Heart left ventricle (tissue), 16 donors: ENCODE measurements at places on chromosomes 5 and 9. TPM values are rescaled to one million over a fixed set of nuclear protein-coding genes. Genes with fewer than 3 reads are reported as not detected.

The SPATA31A3 gene
- total RNA-seq: not detected

- DNase-seq: peak; percentile 26
These were observed 132.5 kb upstream of the CHD1 start for GRCh38 chr5:99061299-99061698.

The NMUR2 gene
- not detected for total RNA-seq

DNA sequence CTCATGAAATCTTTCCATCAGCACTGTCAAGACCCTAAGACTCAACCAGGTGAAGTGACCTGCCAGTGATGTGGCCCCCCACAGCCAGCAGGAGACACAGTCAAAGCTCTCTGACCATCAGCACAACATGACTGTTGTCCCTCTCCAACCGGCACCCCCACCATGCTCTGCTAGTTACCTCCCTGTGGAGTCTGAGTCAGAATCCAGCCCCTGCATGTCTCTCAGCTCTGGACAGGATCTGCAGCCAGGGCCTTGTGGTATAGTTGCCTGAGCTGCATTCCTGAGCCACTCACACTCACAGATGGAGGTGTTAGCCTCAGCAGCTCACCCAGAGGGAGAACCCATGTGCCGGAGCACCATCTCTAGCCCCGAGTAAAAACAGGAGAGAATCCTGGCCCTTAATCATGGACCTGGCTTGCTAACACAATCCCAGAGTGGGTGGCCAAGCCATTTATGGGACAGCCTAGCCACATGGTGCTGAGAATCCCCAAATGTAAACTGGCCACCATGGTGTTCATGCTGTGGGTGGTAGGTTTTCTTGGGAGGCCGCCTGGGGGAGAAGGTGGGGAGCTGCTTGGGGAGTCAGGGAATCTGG, 237.8 kb downstream of the PAPPA start:
- no peak for DNase-seq

The EIF4E1B gene
- total RNA-seq: not detected

The TAF1L gene
- 0.07 TPM for total RNA-seq

- no peak for DNase-seq
These were observed 10.5 kb downstream of the DOCK2 start for GRCh38 chr5:169647566-169647965.

GRCh38 chr9:18745710-18746109, 271.8 kb downstream of the ADAMTSL1 start:
- no peak for DNase-seq

DNA sequence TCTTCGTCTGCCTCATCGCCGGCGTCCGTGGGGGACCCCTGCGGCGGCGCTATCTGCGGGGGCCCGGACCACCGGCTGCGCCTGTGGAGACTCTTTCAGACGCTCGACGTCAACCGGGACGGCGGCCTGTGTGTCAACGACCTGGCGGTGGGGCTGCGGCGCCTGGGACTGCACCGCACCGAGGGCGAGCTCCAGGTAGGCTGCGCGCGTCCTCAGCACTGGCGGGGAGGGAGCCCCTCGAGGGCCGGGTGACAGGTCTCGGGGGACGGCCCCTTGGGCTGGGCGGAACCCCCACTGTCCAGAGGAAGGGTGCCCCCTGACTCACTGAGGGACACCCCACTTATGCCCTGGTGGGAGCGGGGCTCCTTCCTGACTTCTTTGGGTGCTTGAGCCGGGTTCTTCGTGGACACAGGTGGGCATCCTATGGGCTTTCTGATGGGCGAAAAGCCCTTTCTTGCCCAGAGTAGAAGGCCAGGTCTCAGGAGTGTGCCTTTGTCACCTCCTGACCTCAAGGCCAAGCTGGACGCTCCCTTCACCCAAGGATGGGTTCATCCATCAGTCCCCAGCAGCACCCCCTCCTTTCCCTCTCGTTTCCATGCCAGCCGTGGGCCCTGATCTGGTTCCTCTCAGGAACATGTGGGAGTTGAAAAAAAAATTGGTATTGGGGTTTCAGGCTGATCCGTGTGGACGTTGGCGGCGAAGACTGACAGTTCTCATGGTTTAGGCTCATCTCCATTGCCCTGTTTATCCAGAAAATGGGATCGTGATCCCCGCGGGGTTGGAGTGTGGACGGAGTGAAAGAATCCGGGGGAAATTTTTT, 564 bp downstream of the SLC25A25 start:
- DNase-seq: peak; percentile 43

DNA sequence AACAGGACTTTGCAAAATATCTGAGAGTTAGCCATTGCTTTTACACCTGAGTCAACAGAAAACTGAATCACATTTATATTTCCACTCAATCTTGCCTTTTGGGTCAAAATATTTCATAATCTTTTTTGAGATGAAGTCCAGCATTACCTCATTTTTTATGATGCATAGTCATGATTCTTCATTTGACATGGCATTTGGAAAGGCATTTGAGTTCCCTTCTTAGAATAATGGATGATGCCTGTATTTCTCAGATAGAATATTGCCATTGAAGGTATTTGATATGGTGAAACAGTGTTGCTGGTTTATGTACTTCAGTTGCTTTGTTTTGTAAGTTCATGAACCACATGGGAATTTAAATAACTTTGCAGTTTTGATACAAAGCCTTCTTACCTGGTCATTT, 180.4 kb downstream of the PRR16 start:
- DNase-seq: no peak

DNA sequence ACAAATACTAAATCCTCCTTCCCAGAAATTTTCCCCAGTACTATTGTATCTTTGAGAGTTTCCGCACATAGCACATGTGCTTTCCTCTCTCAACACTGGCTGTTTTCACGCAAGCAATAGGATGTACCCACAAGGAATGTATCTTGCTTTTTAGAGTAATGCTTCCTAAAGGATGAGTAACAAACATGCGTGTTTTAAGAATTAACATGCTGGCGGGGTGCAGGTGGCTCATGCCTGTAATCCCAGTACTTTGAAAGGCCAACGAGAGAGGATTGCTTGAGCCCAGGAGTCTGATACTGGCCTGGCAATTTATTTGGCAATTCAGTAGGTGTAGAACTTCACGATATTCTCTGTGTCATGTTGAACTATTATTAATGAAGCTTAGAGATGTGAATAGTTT, 4.6 kb downstream of the RUFY1 start:
- DNase-seq: no peak

GRCh38 chr5:172748341-172748843, 22.6 kb downstream of the DUSP1 start:
- peak; percentile 93 for DNase-seq

The PTGR1 gene
- 41.9 TPM for total RNA-seq

DNA sequence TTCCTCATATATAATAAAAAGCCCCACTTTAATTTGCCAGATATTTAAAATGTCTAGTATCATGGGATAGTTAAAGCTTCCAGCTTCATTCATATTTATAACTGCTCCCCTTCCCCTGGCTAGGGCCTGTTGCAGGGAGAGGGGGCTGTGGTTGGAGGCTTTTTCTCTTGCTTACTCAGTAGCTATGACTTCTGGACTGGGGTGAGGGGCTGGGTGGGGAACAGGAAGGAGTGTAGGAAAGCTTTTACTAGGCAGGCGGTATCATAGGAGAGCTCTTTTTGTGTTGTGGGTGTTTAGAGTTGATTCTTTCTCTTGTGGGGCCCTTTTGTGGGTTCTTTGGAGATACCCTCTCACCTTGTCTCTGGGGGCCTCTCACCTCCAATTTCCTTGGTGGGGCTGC, 39.4 kb downstream of the PIP5K1B start:
- no peak for DNase-seq

The CHSY3 gene
- 0.94 TPM for total RNA-seq

DNA sequence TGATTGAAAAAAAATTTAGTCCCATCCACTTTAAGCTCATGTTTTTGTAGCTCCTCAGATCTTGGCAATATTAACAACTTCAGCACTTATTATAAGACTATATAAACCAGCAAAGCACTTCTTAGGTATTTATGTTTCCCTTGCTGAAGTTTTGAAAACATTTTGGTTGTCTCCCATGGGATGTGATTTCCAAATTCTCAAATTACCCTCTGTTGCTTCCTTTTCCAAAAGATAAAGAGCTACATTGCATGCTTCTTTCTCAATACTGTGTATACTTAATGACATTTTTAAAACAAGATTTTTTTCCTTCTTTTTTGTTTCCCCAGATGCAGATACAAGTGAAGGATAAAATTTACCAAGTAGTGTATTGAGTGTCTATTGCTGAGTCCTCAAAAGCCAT, 567.1 kb downstream of the CSNK1G3 start:
- no peak for DNase-seq

The STKLD1 gene
- 0.43 TPM for total RNA-seq

- no peak for DNase-seq
These were observed 250.9 kb downstream of the ADGRV1 start for GRCh38 chr5:90809311-90810056.

DNA sequence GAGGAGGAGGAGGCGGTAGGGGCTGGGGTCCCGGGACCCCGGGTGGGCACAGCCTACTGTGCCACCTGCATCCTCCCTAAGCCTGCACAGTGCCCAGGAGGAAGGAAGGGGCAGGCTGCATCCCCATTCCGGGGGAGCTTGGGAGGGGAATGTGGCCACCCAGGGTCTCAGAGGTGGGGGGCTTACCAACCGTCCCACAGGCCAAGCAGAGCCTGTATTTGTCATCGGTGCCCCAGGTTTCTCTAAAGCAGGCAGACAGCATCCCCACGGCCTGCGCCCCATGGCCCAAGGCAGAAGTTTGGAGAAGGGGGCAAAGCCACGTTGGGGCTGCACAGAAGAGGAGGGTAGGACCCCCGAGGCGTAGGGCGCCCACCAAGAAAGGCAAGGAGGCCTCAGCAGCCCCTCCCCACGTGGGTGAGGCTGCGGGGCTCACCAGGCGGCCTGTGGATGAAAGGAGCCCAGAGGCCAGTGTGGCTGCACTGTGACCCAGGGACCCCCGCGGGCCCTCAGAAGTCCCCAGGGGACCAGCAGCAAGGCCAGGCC, 507 bp upstream of the GPSM1 start:
- DNase-seq: no peak

DNA sequence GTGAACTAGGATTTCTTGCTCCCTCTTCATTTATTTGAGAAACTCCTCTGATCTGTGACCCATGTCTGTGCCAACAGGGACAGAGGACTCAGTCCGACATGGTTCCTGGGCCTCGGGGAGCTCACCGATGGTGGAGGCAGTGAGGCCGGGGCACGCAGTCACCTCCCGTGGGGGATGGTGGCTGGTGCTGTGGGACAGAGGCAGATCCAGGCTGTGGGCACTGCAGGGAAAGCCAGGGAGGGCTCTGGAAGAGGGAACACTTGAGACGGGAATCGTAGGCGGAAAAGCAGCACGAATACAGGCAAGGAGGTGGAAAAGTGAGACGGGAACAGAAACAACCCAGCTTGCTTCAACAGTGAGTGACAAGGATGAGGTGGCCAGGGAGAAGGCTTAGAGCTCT, 127.8 kb downstream of the GABBR2 start:
- no peak for DNase-seq

DNA sequence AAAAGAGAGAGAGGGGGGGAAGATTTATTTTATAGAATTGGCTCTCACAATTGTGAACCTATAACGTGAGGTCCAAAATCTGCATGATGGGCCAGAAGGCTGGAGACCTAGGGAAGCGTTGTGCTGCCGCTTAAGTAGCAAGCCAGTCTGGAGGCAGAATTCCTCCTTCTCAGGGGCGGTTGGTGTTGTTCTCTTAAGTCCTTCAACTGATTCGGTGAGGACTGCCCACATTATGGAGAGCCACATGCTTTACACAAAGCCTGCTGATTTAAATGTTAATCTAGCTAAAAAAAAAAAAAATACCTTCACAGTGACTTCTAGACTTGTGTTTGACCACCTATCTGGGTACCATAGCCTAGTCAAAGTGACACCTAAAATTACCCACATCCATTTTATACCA, 64.2 kb upstream of the CKS2 start:
- DNase-seq: no peak

The RELL2 gene
- total RNA-seq: 2.0 TPM

DNA sequence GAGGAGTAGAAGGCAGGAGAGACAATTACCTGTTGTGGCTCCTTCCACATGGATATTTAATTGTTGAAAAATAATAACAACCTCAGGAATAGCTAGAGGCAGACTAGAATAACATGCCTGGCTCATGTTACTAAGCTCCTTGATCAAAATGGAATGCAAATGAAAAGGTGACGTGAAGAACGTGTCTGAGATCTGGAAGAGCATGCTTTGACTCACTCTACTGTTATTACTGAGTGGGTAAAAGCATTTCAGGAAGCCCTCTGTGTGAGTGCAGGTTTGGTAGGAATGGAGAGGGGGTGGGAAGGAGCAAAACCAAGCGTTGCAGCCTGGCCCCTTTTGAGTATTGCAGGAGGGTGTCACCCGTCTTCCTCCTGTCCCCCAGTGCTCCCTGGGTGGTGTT, 84.8 kb downstream of the EQTN start:
- DNase-seq: no peak

- DNase-seq: no peak
These were observed 28.2 kb downstream of the WDR41 start for GRCh38 chr5:77463905-77464304.

GRCh38 chr9:136309101-136309801, 5.4 kb upstream of the CCDC187 start:
- no peak for DNase-seq

The PCDHGA3 gene
- 14.7 TPM for total RNA-seq

The RXFP3 gene
- total RNA-seq: not detected

The CER1 gene
- not detected for total RNA-seq
